NCI-H446 (cell line): ENCODE measurements at places on chromosomes 11 and 22.

DNA sequence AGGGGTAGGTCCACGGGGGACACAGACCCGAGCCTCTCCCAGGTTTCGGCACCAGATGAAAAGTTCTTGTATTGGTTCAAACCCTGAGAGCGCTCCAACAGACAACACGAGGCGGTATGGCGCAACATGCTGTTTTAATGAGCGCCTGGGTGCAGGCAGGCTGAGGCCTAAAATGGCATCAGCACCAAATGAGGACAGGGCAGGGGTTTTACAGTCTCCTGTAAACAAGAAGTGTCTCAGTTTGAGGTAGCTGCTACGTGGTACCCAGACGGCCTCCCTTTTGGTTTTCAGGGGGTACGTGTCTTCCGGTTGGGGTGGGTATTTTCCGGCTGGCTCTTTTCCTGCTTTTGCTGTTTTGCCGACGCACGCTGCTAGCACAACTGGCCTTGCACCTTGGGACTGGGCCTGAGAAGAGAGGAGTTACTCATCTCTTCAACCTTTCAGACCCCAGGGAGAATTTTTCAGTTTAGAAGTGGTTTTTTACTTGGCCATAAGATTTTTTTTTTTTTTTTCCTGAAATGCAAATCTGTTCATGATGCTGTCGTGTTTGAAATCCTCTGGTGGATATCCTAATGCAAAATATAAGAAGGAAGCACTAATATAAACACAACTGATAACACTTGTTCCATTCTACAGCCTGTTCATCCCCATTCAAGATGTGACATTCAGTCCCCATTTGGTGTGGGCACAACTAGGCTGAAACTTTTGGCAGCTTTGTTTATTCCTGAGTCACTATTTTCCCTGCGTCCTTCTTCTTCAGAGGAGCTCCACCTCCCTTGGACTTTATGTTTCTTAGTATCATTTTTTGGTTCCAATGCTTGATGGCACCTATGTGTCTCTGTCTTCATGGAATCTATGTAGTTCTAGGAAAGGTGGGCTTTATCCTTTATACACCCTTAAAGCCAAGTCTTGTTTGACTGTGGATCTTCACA lies 6.5 kb downstream of the PPFIBP2 start:
- DNase-seq = no peak

- no peak for DNase-seq
These were observed 445.2 kb downstream of the NTM start for GRCh38 chr11:131815590-131815989.

GRCh38 chr11:2312232-2313042 lies 10.6 kb downstream of the TSPAN32 start:
- DNase-seq = no peak

- no peak for DNase-seq
These were observed 16.9 kb downstream of the CTTN start for GRCh38 chr11:70415191-70415590.

GRCh38 chr22:37431801-37432707 lies 4.8 kb upstream of the ELFN2 start:
- DNase-seq = no peak
